ENCODE measurements at places on chromosomes 3 and 15. TPM values are rescaled to one million over a fixed set of nuclear protein-coding genes. Genes with fewer than 3 reads are reported as not detected.

DNA sequence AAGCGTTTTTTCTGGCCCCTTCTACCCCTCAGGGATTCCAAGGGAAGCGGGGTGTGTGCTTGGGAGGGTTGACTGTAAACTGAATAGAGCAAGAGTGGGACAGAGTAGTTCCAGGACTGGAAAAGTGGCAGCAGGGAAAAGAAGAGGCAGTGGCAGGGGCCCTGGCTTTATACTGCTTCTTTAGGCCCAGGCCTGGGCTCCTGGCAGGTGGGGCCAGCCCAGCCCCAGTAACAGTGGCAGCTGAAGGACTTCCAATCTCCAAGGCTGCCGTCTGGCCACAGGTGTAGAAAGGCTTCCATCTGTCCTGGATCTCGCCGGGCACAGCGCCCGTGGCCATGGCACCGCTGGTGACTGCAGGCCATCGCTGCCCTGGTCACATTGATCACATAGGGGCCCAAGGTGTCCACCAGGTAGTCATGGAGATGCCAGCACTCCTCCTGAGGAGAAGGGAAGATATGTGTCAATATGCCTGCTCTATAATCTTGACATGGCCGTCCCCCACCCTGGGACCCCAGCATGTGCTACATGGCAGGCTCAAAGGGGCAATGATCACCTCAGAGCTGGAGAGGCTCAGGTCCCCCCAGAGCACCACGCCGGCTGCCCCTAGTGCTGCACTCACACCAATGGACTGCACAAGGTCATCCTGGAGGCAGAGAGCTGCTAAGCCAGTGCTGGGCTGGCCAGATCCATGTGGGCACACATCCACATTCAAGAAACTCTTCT lies 1.0 kb upstream of the IFRD2 start:
- DNase-seq: no peak

- no peak for DNase-seq
Observed at GRCh38 chr3:160005004-160005403, 16.4 kb downstream of the IL12A start.

- DNase-seq: no peak
Observed at GRCh38 chr3:75110741-75111140, 496.3 kb upstream of the CNTN3 start.

DNA sequence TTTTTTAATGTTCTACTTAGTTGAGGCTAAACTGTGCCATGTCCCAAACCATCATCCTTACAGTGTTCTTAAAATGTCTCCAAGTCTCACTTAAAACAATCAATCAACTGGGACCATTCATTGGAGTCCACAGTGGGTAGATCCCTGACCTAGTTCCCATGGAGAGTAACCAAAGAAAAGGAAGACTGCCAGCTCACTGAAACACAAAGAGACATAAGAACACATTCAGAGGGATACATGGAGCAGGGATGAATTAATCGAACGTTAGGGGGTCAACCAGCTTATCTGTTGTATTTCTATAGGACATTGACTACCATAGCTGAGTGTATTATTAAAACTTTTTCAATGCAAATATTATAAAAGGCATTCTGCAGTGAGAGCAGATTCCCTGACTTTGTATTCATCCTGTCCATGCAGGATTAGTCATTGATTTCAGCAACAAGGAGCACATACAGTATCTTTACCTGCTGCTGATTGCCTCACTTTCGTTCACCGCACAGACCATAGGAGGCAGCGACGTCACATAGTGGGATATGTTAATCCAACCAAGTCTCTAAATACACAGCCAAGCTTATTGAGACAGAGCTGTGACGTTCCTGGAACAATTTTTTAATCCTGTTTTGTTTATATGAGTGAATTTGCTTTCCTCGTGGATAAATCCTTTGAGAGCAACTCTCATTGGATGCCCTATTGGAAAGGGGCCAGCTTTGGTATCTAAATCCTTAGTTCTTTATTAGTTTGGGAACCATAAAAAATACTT lies 364.9 kb upstream of the RBMS3 start:
- DNase-seq: peak; percentile 63

DNA sequence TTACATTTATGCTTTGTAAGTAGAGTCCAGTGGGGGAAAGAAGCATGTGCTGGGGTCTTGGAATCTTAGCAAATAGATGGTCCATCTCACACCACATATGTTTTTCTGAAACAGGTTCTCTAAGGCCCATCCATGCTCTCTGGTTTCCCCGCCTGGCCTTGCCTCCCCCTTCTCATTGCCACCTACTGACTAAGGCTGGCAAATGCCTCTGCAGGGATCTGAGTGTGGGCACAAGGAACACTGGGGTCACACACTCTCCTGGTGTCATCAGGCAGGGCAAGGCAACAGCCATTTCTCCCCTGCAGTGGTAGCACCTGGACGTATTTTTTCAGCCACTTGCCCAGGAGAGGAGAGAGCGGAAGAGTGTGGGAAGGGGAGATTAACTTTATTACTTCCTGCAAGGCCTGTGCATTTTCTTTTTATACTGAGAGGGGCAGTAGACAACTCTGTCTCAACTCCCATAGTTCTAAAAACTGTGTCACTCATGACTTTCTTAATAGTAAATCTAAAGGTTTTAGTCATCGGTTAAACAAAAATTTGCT lies 804.2 kb upstream of the NECTIN3 start:
- DNase-seq: no peak

DNA sequence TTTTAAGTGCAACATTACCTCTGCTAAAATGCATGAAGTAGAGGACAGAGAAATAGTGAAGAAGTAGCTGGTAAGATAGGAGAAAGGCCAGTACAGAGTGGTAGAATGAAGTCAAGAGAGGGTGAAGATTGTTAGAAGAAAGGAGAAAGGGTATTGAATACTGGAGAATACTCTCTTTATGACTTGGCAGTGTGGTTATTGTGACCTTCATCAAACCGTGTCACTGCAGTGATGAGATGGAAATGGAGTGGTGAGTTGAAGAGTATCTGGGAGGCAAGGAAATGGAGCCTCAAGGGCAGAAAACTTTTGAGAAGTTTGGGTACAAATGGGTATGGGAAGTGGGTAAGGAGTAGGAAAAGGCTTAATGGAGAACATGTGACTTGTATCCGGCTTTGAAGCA lies 24.7 kb downstream of the MINDY2 start:
- no peak for DNase-seq

DNA sequence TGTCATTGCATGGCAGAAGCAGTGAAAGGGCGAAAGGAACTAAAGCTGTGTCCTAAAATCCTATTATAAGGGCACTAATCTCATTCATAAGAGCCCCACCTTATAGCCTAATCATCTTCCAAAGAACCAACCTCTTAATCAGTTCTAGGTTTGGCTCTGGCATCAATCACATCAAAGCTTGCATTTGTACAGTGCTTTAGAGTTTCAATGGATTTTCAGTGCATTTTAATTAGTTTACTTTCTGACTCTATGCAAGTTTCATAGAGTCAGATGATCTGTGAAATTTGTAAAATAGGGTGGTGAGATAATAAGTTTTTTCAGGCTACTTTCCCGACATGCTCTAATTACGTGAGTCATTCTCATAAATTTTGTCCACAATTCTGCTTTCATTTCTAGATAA lies 341.1 kb downstream of the DIPK2A start:
- no peak for DNase-seq

DNA sequence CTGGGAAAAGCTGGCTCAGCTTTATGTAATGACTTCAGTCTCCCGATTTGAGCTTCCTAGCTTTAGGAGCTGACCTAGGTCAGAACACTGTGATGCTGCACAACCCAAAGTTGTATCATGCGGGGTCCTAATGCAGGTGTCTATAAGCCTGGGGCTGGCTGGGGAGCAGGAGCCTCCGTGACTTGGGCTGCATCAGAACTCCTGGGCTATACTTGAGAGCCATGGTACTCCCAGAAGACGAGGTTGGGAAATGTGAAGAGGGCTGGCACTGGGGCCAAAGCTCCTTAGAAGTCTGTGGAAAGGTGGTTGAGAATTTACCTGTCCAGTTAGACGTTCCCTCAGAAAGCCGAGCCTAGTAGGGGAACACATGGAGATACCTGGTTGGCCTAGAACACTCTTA lies 57.0 kb downstream of the BSN start:
- DNase-seq: no peak

DNA sequence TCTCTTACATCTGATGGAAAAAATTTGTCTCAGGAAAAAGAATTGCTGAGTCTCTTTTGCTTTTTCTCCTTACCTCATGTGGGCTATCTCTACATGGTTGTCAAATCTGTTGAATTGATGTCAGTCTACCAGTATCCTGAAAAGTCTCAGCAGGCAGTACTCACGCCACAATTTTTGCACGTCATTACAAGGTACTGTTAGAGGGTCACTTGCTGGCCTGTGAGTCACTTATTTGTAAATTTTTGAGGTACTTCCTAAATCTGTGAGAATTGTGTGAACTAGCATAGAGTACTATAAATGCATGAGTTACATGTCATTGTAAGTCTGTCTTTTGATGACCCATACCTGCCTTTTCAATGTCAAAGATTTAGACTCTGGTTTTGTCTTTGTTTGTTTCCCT lies 15.9 kb downstream of the HPS3 start:
- DNase-seq: no peak

- no peak for DNase-seq
Observed at GRCh38 chr3:125594581-125595011, 701 bp downstream of the OSBPL11 start.

- no peak for DNase-seq
Observed at GRCh38 chr15:73914145-73914544, 12.1 kb upstream of the LOXL1 start.

DNA sequence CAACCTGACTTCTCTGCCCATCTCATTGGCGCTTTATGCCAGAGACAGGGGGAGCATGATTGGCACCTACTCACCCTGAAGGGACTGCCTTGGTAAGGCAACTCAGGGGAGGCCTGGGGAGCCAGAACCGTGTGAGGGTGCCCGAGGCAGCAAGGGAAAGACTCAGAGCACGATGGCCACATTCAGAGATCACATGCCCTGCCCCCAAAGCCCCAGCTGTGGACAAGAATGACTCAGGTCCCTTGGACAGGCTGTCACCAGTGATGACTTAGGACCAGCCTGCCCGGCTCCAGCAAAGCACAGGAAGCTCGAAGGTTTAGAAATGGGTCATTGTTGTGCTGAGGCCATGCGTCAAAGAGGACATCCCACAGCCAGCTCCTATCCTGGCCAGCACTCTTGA lies 49.1 kb upstream of the LIMD1 start:
- DNase-seq: peak; percentile 50

GRCh38 chr3:57118254-57118653 lies 46.9 kb downstream of the IL17RD start:
- DNase-seq: no peak

DNA sequence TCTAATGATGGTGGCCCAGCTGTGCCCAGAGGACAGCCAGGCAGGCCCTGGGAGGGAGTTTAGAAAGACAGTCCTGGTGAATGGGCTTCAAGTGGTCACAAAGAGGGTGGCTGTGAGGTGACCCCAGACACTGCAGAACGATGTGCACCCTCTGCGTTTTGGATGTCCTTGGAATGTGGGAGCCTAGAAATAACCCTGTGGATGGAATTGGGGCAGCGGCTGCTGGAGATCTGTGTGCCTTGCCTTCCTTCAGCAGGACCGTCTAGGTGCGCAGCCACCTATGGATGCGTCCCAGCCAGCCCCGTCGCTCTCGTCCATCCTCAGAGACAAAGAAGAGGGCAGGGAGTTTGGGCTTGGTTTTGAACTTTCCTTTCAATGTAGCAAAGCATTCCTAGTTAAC lies 46.5 kb downstream of the KLHL25 start:
- DNase-seq: no peak

DNA sequence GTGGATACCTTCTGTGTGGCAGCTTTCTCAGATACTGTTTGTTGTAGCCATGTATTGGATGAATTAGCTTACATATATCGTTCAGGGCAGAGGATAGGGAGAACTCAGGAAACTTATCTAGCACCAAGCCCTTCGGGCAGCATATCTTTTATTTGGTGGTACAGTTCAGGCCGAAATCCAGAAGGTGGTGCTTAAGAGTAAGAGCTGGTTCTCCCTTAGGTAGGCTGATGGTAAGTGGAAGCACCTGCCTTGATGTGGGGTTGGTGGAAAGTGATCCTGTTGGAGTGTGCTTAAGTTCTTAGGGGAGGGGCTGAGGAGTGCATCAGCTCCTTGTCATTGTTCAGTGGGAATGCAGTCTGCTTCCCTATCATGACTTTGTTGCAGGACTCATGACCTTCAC lies 187.5 kb downstream of the DOCK3 start:
- peak; percentile 37 for DNase-seq

- peak; percentile 74 for DNase-seq
Observed at GRCh38 chr3:126100634-126101301, 16.8 kb upstream of the SLC41A3 start.

- peak; percentile 35 for DNase-seq
Observed at GRCh38 chr3:23949784-23950183, 4.7 kb downstream of the NR1D2 start.

DNA sequence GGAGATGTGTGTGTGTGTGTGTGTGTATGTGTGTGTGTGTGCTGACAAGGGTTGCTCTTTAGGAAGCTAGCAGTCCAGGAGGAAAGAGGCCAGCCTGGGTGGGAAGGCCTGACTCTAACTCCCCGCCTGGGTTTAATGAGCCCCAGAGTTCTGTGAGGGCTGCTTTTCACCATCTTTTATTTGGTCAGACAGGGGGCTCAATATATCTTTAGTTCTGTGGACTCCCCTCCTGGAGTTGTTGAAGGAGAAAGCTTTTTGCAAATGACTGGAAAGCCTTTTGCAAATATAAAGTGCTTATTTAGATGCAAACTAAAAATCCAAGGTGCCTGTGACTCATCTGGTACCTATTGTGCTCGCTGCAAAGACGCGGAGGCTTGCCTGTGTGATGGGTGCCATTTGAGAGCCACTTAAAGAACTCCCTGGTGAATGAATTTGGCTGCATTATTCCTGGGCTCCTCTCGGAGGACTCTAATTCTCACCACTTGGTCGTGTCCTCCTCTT lies 24.5 kb downstream of the DRD3 start:
- no peak for DNase-seq

DNA sequence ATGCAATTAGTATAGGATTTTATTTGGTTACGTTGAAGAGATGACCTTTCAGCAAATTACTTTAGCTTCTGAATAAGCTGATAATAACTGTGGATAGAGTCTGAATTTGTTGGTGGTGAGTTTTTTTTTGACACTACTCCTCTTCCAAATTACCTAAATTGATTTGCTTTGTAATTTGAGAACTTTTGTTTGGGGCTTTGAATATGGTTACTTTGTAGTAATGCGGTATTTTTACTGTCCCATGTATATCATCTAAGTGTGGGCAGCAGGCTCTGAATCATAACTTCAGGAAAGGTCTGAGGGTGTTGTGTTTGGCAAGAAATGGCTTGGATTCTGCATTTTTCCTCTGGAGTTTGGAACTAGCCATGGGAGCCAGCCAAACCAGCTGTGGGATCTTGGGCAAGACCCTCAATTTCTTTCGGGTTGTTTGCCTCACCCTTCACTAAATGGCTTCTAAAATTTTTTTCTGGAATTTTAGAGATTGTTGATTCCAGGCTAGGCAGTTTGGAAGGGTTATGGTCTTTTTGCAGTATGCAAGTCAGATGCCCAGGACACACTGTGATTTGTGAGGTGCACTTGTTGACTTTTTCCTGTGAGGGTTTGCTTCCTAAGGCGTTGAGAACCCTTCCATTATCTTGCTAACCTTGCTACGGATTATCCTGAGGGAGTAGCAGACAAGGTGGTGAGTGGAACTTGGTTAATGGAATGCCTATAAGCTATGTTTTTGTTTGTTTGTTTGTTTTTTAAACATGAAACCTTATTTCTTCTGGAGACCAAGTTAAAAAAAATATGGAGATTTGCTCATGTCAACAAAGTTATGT lies 10.4 kb downstream of the PTPRG start:
- peak; percentile 77 for DNase-seq

SLC12A1 gene
- total RNA-seq: not detected

LYZL4 gene
- total RNA-seq: not detected

RLBP1 gene
- total RNA-seq: not detected

NAALADL2 gene
- total RNA-seq: 0.63 TPM

TM2D3 gene
- 80.1 TPM for total RNA-seq

INSYN1 gene
- total RNA-seq: 0.53 TPM

GHSR gene
- not detected for total RNA-seq

ZNF80 gene
- not detected for total RNA-seq

CEP70 gene
- total RNA-seq: 13.6 TPM
